ENCODE measurements at places on chromosomes 7 and 10.

DNA sequence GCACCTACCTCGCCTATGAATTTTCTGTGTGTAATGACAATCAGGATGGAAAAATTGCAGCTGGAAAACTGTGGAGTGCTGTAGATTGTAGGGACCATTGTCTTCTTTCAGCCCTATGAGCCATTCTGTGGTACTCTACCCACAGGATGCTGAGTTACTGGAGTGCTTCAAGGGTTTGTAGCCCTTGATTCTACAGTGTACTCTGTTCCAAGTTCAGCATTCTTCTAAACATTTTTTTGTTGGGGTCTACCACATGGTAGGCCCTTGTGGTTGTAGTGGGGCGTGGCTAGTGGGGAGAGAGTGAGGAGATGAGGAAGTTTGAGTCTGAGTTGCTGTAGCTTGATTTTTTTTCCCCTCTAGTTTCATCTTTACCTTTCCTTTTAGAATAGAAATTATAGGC, 33.5 kb downstream of the REEP3 start:
- DNase-seq: no peak

DNA sequence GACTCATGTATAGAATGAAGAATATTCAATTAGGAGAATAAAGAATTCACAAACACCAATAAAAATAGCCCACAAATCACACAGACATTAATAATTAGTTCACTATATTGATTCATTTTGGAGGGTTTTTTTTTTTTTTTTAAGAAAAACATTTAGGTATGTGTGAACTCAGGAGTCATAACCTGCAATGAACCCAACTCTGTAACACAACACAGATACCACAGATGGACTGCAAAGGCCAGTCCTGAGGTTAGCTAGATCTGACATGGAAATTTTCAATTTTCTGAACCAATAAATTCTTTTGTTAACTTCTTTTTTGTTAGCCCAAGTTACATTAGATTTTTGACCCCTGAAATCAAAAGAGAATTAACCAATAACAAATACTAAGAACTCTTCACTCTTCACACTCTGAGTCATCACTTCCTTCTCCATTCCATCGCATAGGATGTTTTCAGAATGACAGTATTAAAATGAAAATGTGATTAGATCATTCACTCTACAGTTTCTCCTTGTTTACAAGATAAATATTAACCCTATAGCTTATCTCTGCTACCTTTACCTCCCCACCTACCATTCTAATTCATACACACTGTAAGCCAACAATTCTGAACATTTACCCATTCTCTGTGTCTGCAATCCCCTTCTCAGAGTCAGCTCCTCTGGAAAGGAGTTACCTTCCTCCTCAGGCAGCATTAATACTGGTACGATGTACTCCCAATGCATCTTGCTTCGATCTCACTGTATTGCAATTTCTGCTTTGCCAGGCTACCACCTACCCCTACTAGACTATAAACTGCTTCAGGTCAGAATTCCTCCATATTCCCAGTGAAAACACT, 141.5 kb downstream of the LRRN3 start:
- DNase-seq: no peak

DNA sequence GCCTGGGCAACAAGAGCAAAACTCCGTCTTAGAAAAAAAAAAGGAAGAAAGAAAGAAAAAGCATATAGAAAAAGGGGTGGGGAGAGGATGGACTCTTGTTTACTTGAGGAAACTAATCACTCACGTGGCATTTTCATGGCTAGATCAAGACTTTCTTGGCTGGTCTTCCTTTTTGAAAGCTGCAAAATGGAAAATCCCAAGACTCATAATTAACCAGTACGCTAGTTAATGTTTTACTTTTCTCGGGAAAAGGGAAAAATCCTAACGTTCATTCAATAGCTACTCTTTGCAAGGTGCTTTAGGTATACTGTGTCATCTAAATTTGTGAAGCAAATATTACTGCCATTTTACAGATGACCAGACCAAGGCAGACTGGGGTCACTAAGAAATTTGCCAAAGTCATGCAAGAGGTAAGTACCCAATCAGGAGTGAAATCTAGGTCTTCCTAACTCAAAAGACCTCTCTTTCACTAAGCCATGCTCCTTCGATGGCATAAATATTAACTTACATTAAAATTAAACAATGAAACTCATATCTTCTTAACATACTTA, 24.4 kb downstream of the NAPEPLD start:
- DNase-seq: no peak

- no peak for DNase-seq
These were observed 23.5 kb downstream of the ADK start for GRCh38 chr10:74174521-74174920.

GRCh38 chr10:118251791-118252190, 90.3 kb downstream of the FAM204A start:
- DNase-seq: no peak

All from effector CD4-positive, alpha-beta T cell (primary cell).